ENCODE measurements at places on chromosomes 16 and 17. TPM values are rescaled to one million over a fixed set of nuclear protein-coding genes. Genes with fewer than 3 reads are reported as not detected.

GRCh38 chr17:73419881-73420280 is 108.1 kb upstream of the CDC42EP4 start:
- no peak for DNase-seq

GRCh38 chr17:4483012-4483840 is 15.5 kb upstream of the SPNS2 start:
- DNase-seq: no peak

PNMT gene
- not detected for total RNA-seq

DNA sequence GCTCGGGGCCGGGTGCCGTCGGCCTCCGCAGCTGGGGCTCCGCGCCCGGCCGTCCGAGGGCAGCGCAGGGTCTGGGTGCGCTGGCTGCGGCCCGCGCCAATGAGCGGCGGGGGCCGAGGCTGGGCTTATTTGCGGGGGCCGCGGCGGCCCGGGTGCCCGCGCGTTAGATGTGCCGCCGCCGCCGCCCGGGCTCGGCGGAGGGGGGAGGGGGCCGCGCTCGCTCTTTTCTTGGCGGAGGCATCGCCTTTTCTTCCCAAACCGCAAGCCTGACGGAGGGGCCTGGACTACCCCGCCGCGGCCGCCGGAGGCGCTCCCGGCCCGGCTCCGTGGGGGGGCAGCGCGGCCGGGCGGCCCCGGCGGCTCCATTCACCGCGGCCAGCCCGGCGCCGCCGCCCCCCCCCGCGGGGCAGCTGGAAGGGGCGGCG is at the start of gene NOTUM:
TSS of gene NOTUM (minus strand) at position 101 of the 425 bp plus-strand sequence. CDS start 278 bp downstream, outside the sequence.
- no peak for DNase-seq

EPN2 gene
- 1.8 TPM for total RNA-seq

ATAD5 gene
- total RNA-seq: 33.2 TPM

CCDC40 gene
- total RNA-seq: not detected
